SJSA1 (cell line): ENCODE measurements at places on chromosomes 11 and 22. TPM values are rescaled to one million over a fixed set of nuclear protein-coding genes. Genes with fewer than 3 reads are reported as not detected.

SERHL2 gene
- 2.9 and 8.6 TPM in 2 replicates for total RNA-seq

MPZL2 gene
- not detected in 2 replicates for total RNA-seq

GRCh38 chr11:117720061-117720511 is 76.9 kb downstream of the DSCAML1 start:
- DNase-seq = no peak
- H3K27ac ChIP-seq = no peak overlapping the region
- H3K36me3 ChIP-seq = no peaks in the 10 kb centered on the region

DNA sequence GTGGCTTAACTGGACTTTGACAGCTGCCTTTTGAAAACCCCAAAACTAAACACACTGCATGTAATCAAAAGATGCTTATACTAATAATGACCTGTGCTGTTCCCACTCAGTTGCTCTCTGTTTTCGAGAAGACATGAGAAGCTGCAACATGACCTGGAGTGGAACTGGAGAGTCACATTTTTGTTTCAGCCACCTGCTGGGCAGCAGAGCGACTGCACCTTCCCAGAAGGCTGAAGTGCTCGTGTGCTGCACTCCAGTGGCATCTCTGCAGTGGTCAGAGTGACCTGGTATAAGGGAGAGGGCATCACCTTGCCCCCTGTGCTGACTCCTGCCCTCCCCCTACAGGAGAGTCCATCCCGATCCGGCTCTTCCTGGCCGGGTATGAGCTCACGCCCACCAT is 8.6 kb downstream of the THYN1 start:
- no peak overlapping the region for H3K4me3 ChIP-seq
- no peak for DNase-seq
- peaks cover 9% of the 10 kb centered on the region; the same call in 1 of the 2 replicates for H3K4me1 ChIP-seq

DNA sequence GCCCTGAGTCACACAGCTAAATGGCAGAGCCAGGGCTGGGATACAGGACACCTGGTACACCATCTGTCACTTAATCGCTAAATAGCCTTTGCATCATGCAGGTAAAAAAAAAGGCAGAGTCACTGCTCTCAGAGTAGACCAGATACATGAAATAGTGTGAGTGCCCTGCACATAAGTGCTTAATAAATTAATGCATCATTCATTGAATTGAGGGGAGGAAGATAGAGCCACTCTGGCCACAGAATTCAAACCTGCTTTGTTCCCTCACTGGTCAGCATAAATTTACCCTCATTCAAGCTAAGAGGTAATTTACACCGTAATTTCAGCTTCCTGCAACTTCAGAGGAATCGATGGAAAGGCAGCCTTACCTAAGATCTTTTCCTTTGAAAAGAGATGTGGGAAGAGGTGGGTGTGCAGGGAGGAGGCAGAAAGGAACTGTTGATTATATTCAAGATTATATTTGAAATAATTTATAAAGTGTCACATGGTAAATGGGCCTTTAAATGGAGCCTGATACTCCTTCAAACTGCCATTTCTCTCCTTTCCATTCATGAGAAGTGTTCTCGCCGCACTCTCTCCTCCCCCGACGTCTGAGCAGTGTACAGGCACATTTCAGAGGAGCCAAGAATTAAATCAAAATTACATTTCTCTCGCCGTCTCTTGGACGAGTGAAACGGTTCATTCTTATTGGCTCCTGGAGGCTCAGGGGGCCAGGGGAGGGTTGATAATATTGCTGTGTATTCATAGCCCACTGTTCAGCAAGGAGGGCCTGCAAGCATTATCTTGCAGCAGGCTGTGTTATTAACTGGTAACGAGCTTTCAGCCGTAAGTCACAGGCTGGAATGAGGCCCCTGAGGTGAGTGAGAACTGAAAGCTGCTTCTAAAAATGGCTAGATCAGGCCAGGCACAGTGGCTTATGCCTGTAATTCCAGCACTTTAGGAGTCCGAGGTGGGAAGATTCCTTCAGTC is 52.2 kb upstream of the HMGXB4 start:
- no peak overlapping the region for H3K4me3 ChIP-seq
- H3K4me1 ChIP-seq = no peaks in the 10 kb centered on the region
- no peaks in the 10 kb centered on the region for H3K36me3 ChIP-seq

DNA sequence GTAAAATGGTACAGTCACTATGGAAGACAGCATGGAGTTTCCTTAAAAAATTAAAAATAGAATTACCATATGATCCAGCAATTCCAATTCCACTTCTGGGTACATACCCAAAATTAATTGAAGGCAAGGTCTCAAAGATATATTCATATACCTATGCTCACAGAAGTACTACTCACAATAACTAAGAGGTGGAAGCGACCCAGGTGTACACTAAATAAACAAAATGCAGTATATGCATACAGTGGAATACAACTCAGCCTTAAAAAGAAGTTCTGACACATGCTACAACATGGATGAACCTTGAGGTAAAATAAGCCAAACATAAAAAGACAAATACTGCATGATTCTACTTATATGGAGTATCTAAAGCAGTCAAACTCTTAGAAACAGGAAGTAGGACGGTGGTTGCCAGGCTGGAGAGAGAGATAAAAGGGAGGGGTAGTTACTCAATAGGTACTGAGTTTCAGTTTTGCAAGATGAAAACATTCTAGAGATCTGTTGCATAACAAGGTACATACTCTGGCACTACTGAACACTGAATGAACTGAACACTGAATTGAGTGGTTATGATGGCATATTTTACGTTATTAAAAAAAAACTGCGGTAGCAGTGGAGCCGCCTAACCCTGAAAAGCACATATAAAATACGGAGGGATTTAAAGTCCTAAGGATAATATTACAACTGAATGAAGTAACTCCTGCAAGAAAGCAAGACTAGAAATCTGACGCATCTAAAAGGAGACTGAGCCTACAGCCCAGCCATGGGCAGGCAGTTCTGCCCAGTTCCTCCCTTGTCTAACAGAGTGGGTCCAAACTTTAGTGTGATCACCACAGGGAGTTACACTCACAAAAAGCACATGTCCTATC is 12.8 kb downstream of the DGCR2 start:
- no peaks in the 10 kb centered on the region for H3K36me3 ChIP-seq
- H3K27me3 ChIP-seq = no peaks in the 10 kb centered on the region
- H3K27ac ChIP-seq = no peak overlapping the region
